Amniotic epithelial cell (primary cell): ENCODE measurements at places on chromosomes 4 and X.

- DNase-seq = no peak
Observed at GRCh38 chr4:5955201-5955821, 62.4 kb upstream of the CRMP1 start.

DNA sequence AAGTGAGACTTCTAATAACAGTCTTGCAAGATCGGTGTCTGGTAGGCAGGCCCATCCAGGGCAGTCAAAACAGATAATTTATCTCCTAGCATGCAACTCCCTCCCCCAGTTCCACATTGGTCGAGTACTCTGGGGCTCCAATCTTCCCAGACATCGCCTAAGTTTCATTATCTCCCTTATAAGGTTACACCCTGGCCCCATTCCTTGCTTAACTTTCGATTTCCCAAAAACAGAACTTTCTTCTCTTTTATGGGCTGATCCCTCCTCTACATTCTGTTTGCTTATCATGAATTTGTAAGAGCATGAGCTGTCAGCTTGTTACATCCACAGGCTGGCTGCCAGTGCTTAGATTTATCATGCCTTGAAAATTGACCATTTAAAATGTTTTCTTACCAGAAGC, 471.3 kb downstream of the TECRL start:
- DNase-seq = peak; percentile 23

DNA sequence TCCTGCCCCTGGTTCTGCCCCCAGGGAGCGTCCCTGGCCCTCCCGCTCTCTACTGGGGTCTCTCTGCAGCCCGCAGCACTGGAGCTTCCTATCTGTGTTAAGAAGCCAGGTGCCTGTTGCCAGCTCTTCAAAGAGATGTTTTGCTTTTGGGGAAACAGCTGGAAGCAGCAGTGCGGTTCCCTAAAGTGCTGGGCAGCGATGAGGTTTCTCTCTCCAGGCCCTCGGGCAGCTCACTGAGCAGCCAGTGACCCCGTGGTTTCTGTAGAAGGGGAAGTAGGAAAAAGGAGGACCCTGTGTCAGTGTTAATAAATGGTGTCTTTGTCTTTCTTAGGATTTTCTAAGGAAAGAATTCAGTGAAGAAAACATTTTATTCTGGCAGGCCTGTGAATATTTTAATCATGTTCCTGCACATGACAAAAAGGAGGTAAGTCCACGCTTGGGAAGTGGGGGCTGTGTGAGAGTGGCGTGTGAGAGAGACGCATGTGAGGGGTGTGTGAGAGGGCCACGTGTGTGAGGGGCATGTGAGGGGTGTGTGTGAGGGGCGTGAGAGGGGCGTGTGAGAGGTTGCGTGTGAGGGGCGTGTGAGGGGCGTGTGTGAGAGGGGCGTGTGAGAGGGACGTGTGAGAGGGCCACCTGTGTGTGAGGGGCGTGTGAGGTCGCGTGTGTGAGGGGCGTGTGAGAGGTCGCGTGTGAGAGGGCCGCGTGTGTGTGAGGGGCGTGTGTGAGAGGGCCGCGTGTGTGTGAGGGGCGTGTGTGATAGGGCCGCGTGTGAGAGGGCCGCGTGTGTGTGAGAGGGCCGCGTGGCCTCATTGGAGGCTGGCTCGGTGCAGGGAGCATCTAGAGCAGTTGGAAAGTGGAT, 27.1 kb upstream of the HGFAC start:
- no peak for DNase-seq

DNA sequence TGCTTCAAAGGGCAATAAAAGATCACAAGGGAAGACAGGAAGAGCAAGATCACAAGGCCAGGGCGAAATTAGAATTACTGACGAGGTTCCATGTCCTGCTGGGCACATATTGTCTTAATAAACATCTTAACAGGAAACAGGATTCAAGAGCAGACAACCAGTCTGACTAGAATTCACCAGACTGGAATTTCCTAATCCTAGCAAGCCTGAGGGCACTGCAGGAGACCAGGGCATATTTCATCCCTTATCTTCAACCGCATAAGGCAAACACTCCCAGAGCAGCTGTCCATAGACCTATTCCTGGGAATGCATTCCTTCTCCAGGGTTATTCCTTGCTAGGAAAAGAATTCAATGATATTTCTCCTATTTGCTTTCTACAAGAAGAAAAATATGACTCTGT, 12.4 kb upstream of the TDO2 start:
- DNase-seq = peak; percentile 35

- no peak for DNase-seq
Observed at GRCh38 chr4:152935143-152935542, 980 bp upstream of the FHDC1 start.

DNA sequence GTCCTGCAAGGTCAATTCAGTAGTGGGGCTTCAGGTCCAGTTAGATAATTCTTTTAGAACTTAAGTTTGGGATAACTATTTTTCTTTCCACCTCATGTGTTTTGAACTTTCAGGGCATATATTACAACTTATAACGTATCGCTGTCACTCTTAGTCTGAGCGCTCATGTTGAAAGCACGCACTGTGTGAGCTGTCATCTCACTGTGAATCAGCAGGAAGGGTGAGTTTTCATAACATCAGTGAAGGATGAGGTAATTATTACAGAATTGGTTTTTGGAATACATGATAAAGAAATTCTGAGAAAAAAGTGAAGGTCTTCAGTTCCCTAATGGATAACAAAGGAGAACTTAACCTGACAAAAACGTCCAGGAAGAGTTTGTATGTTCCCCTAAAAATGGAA, 45.1 kb upstream of the SLC4A4 start:
- peak; percentile 82 for DNase-seq

DNA sequence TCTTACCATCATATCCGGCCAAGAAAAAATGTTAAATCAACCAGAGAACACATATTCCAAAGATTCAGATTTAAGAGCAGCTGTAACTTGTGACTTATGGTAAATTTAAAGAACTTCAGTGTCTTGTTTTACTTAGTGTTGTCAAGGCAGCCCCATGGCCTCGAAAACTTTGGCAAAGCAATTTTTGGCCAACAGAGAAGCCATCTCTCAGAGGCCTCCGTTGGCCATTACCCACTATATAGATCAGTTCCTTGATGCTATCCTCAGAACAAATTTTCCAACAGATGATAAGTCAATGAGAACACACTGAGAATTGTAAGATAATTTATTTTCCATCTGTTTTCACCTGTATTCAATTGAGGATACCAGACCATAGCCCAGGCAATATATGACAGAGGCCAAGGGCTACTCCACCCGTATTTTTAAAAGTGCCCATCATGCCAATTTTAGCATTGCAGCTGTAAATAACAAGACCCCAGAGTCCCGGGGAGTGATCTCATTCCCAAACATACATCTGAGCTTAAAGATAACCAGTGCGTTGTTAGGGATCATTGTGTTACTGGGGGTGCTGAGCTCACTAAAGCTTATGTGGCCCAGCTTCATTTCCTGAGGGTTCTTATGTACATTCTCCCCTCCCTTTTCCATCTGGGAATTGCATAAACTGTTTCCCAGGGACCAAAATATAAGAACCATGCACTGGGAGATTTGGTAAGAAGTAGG, 50.0 kb upstream of the PDHA1 start:
- no peak for DNase-seq

- DNase-seq = no peak
Observed at GRCh38 chr4:36553029-36553428, 271.6 kb downstream of the DTHD1 start.

DNA sequence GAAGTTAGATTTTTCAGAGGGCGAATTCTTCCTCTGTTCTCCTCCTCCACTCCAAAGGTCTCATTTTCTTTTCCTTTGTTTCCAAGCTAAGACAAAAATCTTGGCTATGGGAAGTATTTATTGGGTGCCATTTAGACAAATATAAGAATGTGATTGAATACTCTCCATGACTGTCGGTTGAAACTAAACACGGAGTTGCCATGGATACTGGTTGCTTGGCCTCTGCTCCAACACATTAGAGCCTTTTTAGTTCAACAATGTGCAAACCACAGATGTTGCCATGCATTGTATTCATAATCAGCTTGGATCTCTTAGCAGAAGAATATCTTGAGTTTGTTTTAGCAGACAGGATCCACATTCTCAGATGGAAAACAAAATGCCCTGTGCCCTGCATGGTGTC, 366.5 kb upstream of the LCORL start:
- no peak for DNase-seq

DNA sequence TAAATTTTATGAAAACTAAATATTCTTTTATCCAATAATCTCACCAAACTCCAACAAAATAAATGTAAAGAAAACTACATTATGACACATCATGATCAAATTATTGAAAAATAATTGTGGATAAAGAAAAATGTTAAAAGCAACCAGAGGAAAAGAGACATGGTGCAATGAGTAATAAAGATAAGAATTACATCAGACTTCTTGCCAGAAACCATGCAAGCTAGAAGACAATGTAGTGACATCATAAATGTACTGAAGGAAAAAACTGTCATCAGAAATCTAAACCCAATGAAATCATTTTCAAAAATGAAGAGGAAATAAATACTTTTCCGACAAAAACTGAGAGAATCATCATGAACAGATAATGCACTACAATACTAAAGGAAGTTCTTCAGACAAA, 135.9 kb upstream of the EOLA2 start:
- DNase-seq = peak; percentile 64

DNA sequence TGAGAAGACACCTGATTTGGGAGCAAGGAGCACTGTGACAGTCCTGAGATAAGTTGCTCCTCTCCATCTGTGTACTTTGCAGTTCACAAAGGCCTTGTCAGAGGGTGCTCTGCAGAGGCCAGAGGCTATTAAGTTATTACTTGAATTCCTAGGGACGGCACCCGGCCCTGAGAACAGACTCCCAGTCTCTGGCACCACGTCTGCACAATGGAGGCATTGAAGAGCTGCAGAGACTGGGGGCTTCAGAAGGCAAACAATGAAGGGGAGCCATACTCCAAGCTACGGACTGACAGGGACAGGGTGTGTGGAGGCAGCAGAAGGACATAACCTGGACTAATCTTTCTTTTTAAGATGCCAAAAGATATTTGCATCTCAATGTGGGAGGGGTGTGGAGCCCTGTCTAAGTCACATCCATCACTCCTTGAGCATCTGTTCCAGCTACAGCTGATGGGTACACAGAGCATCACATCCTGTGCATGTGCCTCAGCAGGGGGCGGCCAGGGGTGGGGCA, 11.5 kb downstream of the RASGEF1B start:
- DNase-seq = no peak

DNA sequence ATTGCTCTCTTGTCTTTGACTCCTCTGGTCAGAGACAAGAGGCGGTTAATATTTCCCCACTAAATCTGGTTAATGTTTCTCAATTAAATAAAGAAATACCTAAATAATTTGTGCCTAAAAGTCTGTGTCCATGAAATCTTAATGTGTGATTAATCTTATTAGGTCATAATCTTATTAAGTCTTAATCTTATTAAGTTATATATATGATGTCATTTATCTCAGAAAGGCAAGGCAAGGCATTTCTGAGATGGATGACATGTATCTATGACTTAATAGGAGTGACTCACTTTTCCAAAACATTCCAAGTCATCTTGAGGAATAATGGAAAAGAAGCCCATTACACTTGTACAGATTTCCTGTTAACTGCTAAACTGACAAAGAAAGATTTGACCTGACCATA, 74.7 kb downstream of the TRAM1L1 start:
- peak; percentile 4 for DNase-seq

GRCh38 chr4:83604321-83604720, 68.4 kb downstream of the GPAT3 start:
- DNase-seq = no peak

DNA sequence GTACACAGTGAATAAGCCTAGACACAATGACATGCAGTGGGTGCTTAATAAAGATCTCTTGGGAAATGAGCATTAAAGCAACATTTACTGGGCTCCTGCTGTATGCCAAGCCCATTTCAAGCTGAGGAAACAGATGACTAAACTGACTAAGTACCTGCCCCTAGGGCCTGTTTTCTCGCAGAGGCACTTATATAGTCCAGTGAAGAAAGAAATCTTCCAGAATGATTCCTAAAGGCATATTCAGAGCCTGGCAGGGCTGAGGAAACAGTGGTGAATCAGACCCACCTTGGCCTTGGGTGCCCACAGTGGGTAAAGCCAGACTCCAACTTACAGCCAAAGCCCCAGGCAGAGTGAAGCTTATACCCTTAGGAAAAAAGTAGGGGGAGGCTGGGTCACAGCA, 22.0 kb upstream of the S100P start:
- DNase-seq = no peak

DNA sequence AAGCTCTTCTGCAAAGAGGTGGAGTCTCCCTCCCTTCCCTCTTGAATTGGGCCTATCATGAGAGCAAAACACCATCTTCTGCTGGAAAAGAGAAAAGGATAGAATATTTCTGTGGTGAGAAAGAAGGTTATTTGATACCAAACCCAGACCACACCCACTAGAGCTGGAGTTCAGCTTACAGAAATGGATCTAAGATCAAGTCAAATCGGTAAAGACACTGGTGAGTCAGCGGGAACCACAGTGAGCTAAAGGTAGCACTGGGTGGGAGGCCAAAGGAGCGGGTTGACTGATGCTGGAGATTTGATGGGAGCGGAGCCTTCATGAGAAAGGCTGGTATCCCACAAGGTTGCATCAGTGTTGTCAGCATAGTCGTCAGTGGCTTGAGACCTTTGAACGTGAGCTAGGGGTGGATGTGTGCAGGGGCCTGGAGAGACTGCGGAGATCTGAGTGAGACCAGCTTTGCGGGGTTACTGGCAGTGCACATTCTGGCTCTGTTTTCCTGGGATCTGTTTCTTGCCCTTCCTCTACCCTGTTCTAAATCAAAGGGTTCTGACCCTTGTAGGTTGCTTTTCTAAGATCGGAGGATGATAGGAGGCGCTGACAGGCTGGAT, 106.4 kb upstream of the SCOC start:
- peak; percentile 30 for DNase-seq

DNA sequence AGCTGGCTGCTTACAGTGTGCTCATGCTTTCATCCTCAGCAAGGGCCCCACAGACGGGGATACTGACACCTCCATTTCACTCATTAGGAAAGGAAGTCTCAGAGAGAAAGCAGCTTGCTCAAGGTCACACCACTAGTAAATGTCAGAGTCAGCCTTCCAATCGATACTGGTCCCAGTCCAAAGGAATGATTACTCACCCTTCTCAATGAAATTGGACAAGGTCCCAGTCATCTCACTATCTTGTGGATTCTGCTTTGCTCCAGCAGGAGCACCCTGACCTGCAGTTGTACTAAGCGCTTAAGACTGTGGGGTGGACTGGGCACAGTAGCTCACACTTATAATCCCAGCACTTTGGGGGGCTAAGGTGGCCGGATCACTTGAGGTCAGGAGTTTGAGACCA, 132.2 kb upstream of the SLC34A2 start:
- DNase-seq = no peak

DNA sequence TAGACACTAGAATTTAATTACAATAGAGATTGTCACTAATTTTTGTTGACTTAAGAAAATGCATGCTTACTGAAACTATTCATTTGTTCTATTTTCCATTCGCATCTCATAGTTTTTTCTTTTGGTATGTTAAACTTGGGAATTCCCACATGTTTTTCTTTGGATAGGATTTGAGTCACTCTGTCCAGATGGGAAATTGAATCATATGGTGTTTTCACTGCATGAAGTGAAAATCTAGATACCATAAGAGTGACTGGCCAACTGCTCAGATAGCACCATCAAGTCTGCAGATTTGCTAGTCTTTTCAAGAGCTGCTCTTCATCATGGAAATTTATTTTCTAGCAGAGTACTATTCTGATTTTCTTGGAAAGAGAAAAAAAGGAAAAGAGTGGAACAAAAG, 172.6 kb downstream of the FAM47B start:
- peak; percentile 19 for DNase-seq
